ENCODE measurements at places on chromosomes 5 and 9.

- DNase-seq, result no peak
Observed at GRCh38 chr5:142806841-142807267, 36.7 kb downstream of the ARHGAP26 start.

GRCh38 chr5:148491793-148492184, 108.0 kb downstream of the FBXO38 start:
- DNase-seq, result no peak

GRCh38 chr5:15821506-15821905, 321.5 kb downstream of the FBXL7 start:
- DNase-seq, result peak; percentile 42

DNA sequence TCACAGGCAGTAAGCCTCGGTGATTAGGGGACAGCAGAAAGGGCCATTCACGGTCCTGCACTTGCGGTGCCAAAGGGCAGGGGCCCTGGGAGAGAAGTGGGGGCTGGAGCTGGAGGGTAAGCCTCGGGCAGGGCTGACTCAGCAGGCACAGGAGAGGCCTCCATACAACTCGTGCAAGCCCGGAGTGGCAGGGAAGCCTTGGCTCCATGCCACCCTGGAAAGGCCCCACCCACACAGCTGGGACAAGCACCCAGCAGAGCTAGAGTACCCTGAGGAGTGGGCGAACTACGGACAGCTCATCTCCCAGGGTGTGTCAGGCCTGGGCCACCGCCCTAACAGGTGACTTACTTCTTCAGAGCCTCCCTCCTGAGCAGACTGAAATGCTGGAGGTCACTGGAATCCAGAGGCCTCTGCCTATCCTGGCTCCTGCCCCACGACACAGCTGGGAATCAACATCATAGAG, 5.6 kb upstream of the CAMK2A start:
- peak; percentile 47 for DNase-seq

DNA sequence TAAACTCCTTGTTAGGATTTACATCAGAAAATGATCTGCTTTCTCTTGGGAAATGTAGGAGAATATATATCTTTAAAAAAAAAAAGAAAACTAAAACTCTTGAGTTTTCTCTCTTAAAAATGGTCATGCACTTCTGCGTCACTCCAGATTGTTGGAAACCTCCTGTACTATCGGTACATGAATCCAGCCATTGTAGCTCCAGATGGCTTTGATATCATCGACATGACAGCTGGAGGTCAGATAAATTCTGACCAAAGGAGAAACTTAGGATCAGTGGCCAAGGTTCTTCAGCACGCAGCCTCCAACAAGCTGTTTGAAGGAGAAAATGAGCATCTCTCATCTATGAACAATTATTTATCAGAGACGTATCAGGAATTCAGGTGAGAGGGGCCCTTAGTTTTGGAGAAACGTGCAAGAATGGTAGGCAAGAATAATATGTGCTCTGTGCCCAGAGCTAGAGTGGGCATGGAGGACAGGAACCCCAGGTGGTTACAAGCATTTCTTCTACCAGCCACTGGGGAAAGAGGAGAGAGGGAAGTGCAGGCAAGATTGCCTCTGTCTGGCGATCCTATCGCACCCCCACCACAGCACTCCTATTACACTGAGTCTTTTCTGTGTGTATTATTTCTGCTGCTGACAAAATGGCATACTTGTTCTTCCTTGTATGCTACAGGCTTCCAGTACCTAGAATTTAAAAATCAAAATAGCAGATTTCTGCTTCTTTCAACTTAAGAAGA, 41.4 kb upstream of the F2R start:
- no peak for DNase-seq

GRCh38 chr9:10146517-10147331, 466.1 kb downstream of the PTPRD start:
- no peak for DNase-seq

- no peak for DNase-seq
Observed at GRCh38 chr9:137365552-137366444, 57.2 kb downstream of the EXD3 start.

GRCh38 chr9:101114317-101114716, 85.8 kb downstream of the PLPPR1 start:
- DNase-seq, result no peak

DNA sequence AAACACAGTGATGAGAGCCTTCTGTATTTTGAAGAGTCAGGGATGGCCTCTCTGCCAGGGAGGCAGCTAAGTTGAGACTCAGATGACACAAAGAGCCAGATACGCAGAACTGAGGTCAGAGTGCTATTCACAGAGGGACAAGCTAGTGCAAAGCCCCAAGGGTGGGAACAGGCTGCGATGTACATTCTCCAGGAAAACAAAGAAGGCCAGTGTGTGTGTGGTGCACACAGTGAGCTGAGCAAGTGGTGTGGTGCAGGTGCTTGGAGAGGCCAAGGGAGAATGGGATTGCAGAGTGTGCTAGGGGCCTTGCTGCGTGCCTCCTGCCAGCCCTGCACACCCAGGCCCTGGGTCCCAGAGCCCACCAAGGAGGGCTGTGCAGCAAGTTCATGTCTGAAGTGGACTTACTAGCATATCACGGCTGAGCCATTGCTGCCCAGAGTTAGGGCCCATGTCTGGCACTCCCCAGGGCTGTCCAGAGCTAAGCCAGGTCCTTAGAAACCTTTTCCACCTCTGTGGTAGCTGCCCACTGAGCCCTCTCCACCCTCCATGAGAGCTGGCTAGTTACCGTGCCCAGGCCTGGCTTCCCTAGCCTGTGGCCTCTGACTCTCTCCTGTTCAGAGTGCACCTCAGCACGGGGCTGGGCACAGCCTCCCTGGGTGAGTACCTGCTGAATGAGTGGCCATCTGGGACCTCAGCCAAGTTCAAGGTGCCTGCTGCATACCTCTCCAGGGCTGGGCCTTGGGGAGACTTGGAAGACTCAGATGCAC, 9.3 kb downstream of the SLC25A48 start:
- DNase-seq, result no peak

DNA sequence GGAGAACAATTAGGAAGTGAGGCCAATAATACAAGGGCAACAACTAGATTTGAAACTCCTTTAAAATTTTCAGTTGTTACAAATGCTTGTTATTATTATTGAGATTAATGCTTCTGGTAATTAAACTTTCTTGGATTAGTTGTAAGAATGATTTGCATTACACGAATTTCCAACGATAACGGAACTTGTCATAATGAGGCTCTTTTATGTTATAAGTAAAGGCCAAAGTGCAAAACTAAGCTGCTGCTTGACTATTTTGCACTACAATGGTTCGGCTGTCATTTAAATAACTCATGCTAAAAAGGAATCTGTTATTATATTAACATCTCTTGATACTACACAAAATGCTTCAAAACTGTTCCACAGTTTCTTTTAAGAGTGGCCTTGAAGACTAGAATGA, 1007.1 kb downstream of the PTPRD start:
- DNase-seq, result no peak

- peak; percentile 92 for DNase-seq
Observed at GRCh38 chr9:120935383-120935857, 8.8 kb upstream of the TRAF1 start.

GRCh38 chr9:16328349-16328748, 542.1 kb downstream of the BNC2 start:
- no peak for DNase-seq

- no peak for DNase-seq
Observed at GRCh38 chr5:164722702-164723101, 1217.3 kb downstream of the MAT2B start.

DNA sequence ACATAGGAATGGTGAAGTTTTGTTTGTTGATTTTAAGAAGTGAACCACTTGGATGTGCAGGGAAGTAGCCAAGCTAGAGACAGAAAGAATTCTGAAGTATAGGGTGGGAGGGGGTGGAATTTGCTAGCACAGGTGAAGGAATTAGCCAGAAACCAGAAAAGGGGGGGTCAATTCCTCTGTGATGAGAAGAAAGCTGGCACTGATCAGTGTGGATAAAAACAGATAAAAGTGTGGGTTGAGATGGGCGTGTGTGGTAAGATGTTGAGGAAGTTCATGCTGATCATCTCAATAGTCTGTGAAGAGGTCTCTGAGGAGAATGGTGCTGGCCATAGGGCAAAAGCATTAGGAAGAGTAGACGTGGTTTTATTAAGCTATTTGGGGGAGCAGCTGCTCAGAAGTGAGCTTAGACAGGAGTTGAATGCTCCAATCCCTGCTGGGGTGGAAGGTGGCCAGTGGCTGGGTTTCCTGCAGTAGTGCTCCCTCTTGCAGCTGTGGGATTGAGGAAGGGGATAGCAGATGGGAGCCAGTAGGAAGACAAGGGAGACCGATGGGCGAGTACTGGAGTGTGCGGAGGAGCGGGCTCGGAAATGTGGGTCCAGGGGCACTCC, 88.7 kb upstream of the ELL2 start:
- DNase-seq, result no peak

DNA sequence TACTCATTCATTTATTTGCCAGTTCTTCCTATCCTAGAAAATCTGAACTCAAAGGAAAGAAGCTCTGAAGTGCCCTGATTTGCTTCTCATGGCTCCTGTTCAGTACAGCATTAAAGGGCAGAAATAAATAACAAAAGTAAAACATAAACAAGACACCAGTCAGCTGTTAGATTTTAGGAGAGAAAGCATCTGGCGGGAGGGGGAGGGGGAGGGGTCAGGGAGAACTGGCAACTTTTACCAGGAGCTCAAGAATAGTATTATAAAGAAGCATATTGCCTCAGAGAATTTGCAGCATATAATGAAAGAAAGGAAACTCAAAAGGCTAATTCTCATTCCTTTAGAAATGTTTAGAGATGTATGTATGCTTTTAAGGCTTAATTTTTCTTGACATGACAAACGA, 68.1 kb downstream of the SEMA6A start:
- DNase-seq, result no peak

GRCh38 chr9:124320062-124320973, 62.6 kb downstream of the NEK6 start:
- peak; percentile 55 for DNase-seq

GRCh38 chr9:34179213-34180136, 632 bp downstream of the UBAP1 start:
- no peak for DNase-seq

GRCh38 chr5:135880278-135880677, 15.4 kb downstream of the IL9 start:
- no peak for DNase-seq

GRCh38 chr5:80399526-80400239, 8.2 kb upstream of the ZFYVE16 start:
- peak; percentile 2 for DNase-seq

DNA sequence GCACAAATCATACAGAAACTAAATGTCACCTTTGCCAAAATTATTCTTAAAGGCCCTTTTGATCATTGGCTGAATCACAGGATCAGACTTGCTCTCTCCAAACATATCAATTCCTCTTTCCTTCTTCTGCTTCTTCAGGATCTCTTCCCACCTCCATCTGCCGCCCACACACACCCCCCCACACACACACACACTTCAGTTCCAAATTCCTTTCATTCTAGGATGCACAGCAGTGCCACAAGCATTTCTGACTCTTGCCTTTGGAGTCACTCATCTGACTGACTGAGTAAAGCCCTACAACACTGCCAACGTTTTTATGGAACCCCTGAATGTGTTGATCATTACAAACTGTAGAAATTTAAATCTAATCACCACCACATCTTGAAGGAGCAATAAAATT, 22.9 kb downstream of the DNAH5 start:
- peak; percentile 17 for DNase-seq

DNA sequence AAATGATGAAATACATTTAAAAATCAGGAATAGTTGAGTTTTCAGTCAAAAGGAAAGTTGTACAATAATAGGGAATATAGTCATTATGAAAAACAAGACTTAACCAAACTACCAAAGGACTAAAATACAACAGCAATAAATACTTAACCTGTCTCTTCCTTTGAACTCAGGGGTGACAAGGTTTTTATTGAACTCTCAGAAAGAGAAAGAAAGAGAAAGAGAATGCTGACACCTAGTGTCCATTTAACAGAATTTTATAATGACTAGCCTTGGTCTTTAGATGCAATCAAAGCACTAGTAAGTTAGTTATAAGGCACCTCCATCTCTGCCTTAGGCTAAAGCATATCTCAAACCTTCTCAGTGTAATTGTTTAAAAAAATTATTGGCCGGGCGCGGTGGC, 47.5 kb downstream of the UIMC1 start:
- no peak for DNase-seq

DNA sequence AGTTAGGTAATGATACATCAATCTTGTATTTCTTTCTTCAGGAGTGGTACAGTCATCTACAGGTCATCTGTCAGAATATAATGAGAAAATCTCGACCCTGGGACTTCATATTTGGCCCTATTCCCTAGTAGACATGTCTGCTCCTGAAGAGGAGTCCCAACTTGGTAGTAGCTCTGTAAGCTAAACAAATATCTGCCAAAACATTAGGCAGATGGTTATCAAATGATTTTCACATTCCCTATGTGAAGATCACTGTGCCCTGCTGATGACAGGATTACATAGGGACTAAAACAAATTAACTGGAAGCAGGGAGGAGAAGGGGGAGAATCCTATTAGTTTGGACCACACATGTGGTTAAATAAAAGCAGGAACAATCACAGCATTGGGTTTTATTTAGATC, 138.6 kb upstream of the NFIB start:
- DNase-seq, result no peak

GRCh38 chr5:181024245-181025064, 15.6 kb upstream of the BTNL9 start:
- no peak for DNase-seq

- no peak for DNase-seq
Observed at GRCh38 chr5:148626986-148627385, 27.3 kb downstream of the HTR4 start.

DNA sequence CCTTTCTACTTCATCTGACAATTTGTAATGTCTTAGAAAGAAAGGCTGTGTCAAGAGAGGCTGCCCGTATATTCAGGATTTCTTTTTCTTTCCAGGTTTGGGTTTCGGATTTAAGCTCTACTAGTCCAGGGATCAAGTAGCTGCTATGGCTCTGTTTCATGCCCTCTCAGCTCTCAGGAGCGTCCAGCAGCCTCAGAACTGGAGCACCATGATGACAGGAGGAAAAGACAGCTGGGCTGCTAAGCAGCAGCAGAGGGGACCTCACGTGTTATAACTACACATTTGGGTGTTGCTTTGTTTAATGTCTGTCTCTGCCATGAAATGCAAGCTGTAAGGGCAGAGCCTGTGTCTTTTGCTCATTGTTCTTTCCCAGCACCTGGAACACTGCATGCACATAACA, 28.5 kb downstream of the TBC1D2 start:
- DNase-seq, result no peak

GRCh38 chr9:69192214-69192613, 18.1 kb downstream of the TJP2 start:
- no peak for DNase-seq

DNA sequence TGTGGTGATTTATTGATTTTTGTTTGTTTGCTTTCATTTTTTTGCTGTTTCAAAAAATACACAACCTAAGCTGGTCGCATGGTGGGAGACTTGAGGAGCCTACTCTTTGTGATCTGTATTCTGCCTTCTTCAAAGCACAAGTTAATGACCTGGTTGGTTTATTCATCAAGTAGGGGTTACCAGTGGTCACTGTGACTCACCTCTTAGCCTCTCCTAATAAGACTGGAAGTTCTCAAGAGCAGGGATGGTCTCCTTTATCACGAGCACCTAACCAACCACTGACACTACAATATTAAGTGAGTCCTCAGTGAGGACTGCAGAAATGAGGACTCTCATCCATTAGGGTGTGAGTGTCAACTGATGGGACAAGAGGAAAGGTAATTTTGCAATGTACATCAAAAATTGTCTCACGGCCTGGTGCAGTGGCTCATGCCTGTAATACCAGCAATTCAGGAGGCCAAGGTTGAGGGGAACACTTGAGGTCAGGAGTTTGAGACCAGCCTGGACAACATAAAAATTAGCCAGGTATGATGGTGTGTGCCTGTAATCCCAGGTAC, 13.6 kb upstream of the MTMR12 start:
- peak; percentile 16 for DNase-seq

GRCh38 chr9:133468777-133469421, 9.1 kb downstream of the CACFD1 start:
- no peak for DNase-seq

- DNase-seq, result no peak
Observed at GRCh38 chr5:127867022-127867783, 164.0 kb downstream of the CCDC192 start.
